ENCODE measurements at places on chromosomes 3 and 15. TPM values are rescaled to one million over a fixed set of nuclear protein-coding genes. Genes with fewer than 3 reads are reported as not detected.

DNA sequence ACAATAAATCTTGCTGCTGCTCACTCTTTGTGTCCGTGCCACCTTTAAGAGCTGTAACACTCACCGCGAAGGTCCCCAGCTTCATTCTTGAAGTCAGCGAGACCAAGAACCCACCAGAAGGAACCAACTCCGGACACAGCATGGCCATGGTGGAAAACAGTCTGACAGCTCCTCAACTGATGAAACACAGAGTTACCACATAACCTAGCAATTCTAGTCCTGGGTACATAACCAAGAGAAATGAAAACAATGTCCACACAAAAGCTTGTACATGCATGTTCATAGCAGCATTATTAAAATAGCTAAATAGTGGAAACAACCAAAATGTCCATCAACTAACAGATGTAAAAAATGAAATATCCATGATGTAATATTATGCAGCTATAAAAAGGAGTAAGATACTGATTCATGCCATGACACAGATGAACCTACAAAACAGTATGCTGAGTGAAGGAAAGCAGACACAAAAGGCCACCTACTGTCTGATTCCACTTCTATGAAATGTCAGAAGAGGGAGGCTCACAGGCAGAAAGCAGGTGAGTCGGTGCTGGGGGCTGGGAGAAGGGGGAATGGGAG is 36.8 kb downstream of the VGLL4 start:
- no peak for DNase-seq

Gene GOLGA6D
- polyA plus RNA-seq, result 0.32 TPM

GRCh38 chr15:87648278-87648677 is 608.3 kb downstream of the NTRK3 start:
- no peak for DNase-seq

- peak; percentile 15 for DNase-seq
Measured at GRCh38 chr15:78457101-78457500, 19.1 kb downstream of the IREB2 start.

DNA sequence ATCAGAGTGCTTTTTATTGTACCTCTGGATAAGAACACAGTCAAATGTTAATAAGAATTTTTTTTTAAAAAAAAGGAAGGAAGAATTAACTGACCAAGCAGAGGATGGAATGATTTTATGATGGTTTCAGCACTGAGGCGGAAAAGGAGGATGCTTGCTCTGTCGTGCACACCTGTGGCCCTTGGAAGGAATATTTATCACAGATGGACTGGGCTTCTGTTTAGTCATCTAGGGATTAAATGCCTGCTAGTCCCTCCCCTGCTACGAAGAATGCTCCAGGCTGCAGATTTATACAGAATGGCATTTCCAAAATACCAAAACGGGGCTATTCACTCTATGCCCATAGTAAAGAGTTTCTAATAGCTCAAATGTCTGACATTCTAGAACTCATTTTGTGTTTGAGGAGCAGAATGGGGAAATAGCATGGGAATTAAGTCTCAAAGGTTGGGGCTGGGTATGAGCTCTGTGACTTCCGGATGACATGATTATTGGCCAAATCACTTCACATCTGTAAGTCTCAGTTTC is 92.8 kb upstream of the BCL6 start:
- no peak for DNase-seq

- no peak for DNase-seq
Measured at GRCh38 chr15:100893964-100894295, 14.3 kb downstream of the ALDH1A3 start.

DNA sequence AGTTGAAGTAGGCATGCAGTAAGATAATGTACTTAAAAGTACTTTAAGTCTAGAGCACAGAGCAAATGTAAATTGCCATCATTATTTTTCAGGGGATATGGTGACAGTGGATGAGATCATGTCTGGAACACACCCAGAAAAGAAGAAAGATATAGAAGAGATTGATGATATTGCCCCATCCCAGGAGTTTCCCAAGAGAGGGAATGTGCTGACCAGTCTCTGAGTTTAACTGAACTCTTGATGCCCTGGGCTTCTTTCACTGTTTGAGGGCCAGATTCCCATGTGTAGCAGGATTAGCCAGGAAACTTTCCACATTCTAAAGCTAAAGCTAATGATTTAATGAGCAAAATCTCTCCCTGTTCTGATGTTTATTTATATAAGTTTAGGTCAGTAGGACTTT is 366.8 kb upstream of the UMPS start:
- DNase-seq, result no peak

DNA sequence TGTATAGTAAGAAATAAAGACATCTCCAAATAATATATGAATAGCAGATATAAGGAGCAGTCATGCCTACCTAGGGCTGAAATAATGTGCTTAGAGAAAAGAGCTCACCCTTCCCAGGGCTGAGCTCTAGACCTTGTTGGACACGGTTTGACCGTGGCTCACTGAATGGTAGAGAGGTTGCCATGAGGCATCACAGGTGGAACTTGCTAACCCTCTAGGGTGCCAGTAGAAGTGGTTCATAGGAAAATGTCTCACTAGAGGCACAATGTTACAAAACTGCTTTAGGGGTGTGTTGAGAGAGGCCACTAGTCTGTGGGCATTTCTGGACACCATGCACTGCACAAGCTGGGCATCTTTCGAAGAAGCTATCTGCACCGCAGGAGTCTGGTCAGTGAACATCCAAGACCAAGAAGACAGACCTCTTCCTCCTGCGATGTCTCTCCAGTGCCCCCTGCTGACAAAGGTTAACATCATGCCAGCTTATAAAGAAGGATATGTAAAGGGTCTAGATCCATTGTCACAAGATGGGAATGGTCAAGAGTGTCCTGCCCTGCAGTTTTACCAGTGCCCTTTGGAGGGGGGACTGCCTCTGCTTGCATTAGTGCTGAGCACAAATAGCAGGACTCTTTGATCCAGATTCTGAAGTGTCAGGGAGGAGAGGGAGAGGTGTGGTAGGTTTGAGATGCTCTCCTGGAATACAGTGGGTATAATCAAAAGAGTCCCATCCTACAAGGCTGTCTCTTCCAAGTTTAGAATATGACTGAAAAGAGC is 266.8 kb downstream of the ZNF385D start:
- DNase-seq, result peak; percentile 33

GRCh38 chr3:4529876-4530588 is 36.9 kb downstream of the ITPR1 start:
- no peak for DNase-seq

DNA sequence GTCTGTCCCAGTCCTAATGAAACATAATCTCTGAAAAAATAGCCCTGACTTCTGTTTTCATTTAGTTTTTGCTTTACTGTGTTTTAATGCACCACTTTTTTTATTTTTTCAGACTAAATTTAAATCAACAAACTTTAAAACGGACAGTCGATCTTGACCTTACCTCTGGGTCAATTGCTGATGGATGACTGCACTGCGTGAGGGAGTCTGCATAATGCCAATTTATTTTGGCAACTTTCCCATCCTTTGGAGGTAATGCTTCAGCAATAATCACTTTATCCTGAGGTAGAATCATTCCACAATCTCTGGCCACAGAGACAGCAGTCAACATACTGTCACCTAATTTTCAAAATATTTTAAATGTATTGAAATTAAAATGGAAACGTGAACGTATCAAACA is 32.5 kb upstream of the GP5 start:
- DNase-seq, result no peak

GRCh38 chr3:133301731-133302130 is 98.1 kb upstream of the BFSP2 start:
- DNase-seq, result no peak

- DNase-seq, result no peak
Measured at GRCh38 chr3:89239774-89240173, 132.4 kb downstream of the EPHA3 start.

Gene COL7A1
- polyA plus RNA-seq, result 18.0 TPM

Gene CA12
- 147 TPM for polyA plus RNA-seq

DNA sequence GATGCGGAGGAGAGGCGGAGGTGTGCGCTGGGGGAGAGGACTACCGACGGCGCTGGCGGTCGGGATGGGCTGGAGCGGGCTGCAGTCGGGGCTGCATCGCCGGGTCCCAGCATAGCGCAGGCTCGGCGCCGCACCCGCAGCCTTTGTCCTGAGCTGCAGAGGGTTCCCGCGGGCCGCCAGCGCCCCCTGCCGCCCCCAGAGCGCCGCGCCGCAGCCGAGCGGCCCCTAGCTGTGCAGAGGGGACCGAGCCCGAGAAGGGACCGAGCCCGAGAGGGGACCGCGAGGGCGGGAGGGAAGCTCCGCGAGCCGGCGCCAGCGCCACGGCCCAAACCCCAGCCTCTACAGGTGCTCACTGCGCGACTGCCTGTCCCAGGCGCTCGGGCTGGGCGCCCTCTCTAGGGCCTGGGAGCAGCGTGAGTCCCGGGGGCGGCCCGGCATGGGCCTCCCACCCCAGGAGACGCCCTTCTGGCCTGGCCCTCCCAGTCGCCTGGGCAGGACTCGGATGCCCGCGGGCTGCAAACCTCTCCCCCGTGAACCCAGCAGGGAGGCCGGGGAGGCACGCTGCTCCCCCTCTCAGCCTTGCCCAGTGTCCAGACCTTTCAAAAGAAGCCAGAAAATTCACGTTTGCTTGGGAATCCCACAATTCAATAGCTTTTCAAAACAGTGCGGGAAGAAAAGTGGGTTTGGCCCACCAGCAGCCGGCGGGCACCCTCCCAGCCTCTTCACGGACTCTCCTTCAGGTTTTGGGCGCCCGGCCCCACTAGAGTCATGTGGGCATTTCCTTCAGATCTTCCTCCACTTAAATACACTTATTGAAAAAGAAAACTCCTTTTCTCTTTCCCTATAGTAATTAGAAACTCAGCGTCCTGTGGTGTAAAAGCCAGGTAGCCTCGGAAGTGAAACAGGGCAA is 134.7 kb downstream of the TPRA1 start:
- DNase-seq, result peak; percentile 50

- no peak for DNase-seq
Measured at GRCh38 chr3:33201195-33201594, 17.4 kb downstream of the SUSD5 start.

GRCh38 chr15:77282333-77282732 is 137.6 kb downstream of the PEAK1 start:
- no peak for DNase-seq

DNA sequence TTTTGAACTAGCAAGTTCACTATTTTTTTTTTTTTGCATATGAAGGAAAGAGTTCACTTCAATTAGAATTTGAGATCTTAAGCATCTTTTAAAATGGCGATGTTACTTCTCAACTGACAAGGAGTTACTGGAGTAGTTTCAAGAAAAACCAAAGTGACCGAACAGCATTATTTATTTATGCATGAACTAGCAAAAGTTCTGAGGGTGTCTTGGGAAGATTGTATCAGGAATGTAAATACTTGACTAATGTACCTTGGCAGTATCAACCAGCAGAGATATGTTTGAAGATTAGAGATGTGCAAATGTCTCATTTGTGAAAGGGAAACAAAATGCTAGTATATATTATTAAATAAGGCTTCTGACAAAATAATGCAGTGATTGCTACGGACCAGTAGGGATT is 203.9 kb downstream of the KBTBD8 start:
- no peak for DNase-seq

- no peak for DNase-seq
Measured at GRCh38 chr3:37582086-37582485, 279.6 kb upstream of the CTDSPL start.

GRCh38 chr3:29202378-29202777 is 78.5 kb upstream of the RBMS3 start:
- no peak for DNase-seq

- DNase-seq, result no peak
Measured at GRCh38 chr15:90087454-90088154, 14.7 kb downstream of the IDH2 start.

Gene GAP43
- polyA plus RNA-seq, result 0.39 TPM

Gene AMT
- 37.6 TPM for polyA plus RNA-seq

- no peak for DNase-seq
Measured at GRCh38 chr3:105813710-105814109, 55.1 kb downstream of the CBLB start.

- DNase-seq, result no peak
Measured at GRCh38 chr3:97439373-97439772, 325.2 kb upstream of the ARL6 start.

- no peak for DNase-seq
Measured at GRCh38 chr15:101618851-101619614, 33.1 kb downstream of the TM2D3 start.

DNA sequence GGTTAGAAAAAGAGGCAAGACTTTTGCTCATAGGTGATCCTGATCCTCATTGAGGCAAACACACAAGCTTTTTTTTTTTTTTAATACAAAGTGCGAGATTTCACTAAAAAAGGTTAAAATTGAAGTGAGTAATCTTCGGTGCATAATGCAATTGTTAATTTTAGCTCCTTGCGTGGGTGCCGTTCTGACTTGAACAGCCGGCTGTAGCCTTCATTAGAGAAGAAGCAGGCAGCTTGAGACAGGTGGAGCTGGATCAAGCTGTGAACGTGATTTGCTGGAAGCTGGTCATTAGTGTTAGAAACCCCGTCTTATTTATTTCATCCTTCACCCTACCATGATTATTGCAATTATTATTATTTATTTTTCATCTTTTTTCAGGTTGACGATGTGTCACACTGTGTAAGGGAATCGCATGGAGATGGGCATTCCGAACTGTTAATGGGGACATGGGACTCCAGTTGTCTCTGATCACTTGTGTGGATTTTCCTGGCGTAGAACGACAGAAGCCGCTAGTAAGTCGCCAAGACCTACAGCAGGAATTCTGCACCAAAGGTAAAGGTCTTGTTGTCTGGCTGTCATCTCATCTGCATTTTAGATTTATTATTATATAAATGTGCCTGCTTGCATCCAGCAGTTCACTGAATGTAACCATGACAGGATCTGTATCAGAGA is 40.2 kb downstream of the ARPP21 start:
- DNase-seq, result no peak

Gene RTP4
- 0.91 TPM for polyA plus RNA-seq

DNA sequence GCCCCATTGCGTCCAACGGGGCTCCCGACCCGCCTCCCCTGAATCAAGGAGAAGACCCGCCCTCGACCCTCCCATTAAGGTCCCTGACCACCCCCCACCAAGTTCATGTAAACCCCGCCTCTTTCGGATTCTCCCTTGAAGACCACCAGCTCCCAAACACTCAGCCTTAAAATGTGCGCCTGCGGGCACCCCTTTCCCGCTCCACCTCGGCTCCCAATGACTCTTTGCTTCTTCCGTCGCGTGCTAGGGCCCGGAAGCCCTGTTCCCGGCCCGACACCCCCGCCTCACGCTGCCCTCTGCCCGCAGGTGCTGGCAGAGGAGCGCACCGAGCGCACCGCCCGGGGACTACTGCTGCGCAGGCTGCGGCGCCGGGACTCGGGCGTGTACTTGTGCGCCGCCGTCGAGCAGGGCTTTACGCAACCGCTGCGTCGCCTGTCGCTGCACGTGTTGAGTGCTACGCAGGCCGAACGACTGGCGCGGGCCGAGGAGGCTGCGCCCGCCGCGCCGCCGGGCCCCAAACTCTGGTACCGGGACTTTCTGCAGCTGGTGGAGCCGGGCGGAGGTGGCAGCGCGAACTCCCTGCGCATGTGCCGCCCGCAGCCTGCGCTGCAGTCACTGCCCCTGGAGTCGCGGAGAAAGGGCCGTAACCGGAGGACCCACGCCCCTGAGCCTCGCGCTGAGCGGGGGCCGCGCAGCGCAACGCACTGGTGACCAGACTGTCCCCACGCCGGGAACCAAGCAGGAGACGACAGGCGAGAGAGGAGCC is 2.7 kb upstream of the LSMEM2 start:
- DNase-seq, result no peak

GRCh38 chr3:46619845-46620778 is 7.8 kb downstream of the FAM240A start:
- DNase-seq, result no peak

Gene KCNH8
- 0.97 TPM for polyA plus RNA-seq

- no peak for DNase-seq
Measured at GRCh38 chr15:28252831-28253230, 69.1 kb downstream of the HERC2 start.
